Calu3 (cell line): ENCODE measurements at places on chromosomes 4 and X. TPM values are rescaled to one million over a fixed set of nuclear protein-coding genes. Genes with fewer than 3 reads are reported as not detected.
A peak's percentile ranks its signal among the peaks of the same experiment; 100 is the strongest.

- no peak for DNase-seq
Observed at GRCh38 chr4:8829584-8829983, 42.1 kb downstream of the HMX1 start.

The FGF2 gene
- 33.7 and 43.6 TPM in 2 replicates for total RNA-seq

GRCh38 chr4:45353161-45353560, 626.8 kb upstream of the GNPDA2 start:
- no peak for DNase-seq

The GLOD5 gene
- total RNA-seq, result not detected in 2 replicates

GRCh38 chrX:153063315-153063714, 7.0 kb downstream of the PNMA3 start:
- DNase-seq, result no peak

DNA sequence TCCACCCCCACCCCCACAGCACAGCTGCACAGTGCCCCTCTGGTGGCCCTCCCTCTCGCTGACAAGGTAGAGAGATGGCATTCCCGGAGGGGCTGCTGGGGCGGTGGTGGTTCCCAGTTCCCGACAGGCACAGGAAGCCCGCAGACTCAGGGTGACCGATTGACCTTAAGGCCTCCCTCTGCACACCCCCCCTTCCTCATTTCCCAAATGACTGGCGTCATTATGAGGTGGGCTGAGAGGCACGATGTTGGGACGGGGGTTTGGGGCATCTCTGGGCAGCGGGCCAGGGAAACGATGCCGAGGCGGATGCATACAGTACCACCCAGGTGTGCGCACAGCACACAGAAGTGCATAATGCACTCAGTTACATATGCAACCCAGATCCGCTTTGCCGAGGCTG, 3.5 kb upstream of the TIMP1 start:
- no peak for DNase-seq

The ZCCHC13 gene
- total RNA-seq, result not detected in 2 replicates

The KDM5C gene
- 91.6 and 98.4 TPM in 2 replicates for total RNA-seq

The DLG3 gene
- total RNA-seq, result 55.8 and 62.5 TPM in 2 replicates

The IL2 gene
- not detected in 2 replicates for total RNA-seq

- DNase-seq, result no peak
Observed at GRCh38 chr4:126627255-126627654, 1005.5 kb upstream of the INTU start.

- peak; percentile 58 for DNase-seq
Observed at GRCh38 chrX:136525738-136526606, 6.0 kb upstream of the VGLL1 start.

GRCh38 chrX:96979766-96980165, 96.1 kb downstream of the RPA4 start:
- no peak for DNase-seq

DNA sequence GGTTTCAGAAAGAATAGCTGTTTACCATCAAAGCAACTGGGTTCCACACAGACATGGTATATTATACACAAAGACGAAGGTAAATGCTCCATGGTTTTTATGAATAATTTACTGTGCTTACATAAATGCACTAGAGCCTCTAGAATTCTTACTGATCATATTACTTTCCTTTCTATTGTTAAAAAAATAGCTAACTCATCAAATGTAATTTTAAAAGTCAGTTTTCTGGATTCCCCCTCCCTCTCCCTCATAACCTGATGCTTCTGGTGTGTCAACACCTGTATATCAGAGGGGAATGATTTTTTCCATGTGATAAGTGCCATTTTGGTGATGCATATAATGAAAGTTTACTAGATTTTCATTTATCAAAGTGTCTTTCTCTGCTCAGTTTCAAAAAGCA, 31.1 kb upstream of the LEF1 start:
- DNase-seq, result no peak

The CSAG2 gene
- not detected in 2 replicates for total RNA-seq
